Activated T-helper 1 cell treated with anti-CD3 and anti-CD28 coated beads, Interleukin-12 subunit alpha, Interleukin-12 subunit beta, Interleukin-2, Interleukin-4 antibody, amounts not matched to agents 30 ng/mL and 10 ng/mL and 1 ng/mL, durations not matched to agents 14 hours and 24 hours and 36 hours (primary cell): ENCODE measurements at places on chromosomes 3 and 15. TPM values are rescaled to one million over a fixed set of nuclear protein-coding genes. Genes with fewer than 3 reads are reported as not detected.

TRA2B gene
- total RNA-seq, result 279 and 312 TPM in 2 replicates

TOPAZ1 gene
- total RNA-seq, result not detected in 2 replicates

HIGD2B gene
- 0.29 TPM in 1 of 2 replicates, not detected in the other for total RNA-seq

ASB14 gene
- not detected in 2 replicates for total RNA-seq

DNA sequence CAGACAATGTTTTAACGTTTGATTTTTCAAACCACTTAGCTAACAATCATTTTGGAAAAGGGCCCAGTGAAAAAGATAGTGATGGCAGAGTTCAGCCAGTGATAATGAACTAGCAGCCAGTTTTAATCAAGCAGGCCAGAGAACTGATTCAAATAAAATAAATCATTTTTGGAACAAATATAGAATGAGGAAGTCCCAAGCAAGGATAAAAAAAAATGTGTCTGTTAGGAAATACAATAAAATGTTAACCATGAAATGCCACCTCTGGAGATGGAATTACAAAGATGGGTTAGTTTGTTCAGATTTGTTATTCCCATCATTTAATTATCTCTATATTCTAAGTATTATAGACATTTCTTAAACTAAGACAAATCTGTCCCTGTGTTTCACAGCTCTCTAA, 1.1 kb downstream of the HERC1 start:
- peaks cover 3% of the 10 kb centered on the region for H3K27me3 ChIP-seq
- peak overlapping the region; percentile 76 for H3K27ac ChIP-seq
- peak overlapping the region; percentile 91 for H3K4me3 ChIP-seq
- H3K36me3 ChIP-seq, result peaks cover 10% of the 10 kb centered on the region
- no peak for DNase-seq
- peaks cover 54% of the 10 kb centered on the region for H3K4me1 ChIP-seq

DNA sequence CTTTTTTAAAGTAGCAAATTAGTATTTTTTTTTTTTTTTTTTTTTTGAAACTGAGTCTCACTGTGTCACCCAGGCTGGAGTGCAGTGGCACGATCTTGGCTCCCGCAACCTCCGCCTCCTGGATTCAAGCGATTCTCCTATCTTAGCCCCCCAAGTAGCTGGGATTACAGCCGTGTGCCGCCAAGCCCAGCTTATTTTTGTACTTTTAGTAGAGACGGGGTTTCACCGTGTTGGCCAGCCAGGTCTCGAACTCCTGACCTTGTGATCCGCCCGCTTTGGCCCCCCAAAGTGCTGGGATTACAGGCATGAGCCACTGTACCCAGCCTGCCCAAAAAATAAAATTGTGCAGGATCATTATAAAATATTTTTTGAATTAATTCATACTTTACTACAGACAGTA, 272.2 kb upstream of the UBE2E1 start:
- no peaks in the 10 kb centered on the region for H3K27me3 ChIP-seq
- H3K27ac ChIP-seq, result no peak overlapping the region
- no peak overlapping the region for H3K4me3 ChIP-seq
- no peaks in the 10 kb centered on the region for H3K36me3 ChIP-seq

- H3K4me1 ChIP-seq, result peaks cover 2% of the 10 kb centered on the region
- H3K36me3 ChIP-seq, result peaks cover 2% of the 10 kb centered on the region
- no peak for DNase-seq
- peak overlapping the region; percentile 27 for H3K4me3 ChIP-seq
- no peak overlapping the region for H3K27ac ChIP-seq
- no peaks in the 10 kb centered on the region for H3K27me3 ChIP-seq
Measured at GRCh38 chr15:78065973-78066946, 11.3 kb downstream of the TBC1D2B start.

DNA sequence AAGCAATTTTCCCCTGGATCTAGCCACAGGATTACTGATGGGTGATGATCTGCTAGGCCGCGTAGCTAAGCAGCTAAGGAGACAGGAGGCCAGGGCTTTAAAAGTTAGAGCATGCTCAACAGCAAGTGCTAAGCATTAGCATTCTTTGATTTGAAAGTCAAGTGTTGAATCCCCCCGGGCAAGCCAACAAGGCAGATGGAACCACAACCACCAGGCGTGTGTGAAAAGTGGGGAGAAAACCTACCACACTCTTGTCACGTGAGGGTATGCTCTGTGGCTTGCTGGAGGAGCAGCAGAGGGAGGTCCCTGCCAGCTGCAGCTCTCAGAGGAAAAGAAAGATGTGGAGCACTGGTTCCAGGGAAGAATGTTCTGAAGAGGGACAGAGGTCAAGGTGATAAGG, 20.9 kb downstream of the SLC51A start:
- H3K36me3 ChIP-seq, result peaks cover 50% of the 10 kb centered on the region
- no peaks in the 10 kb centered on the region for H3K27me3 ChIP-seq
- peaks cover 18% of the 10 kb centered on the region for H3K4me1 ChIP-seq
- no peak for DNase-seq
- no peak overlapping the region for H3K4me3 ChIP-seq

DNA sequence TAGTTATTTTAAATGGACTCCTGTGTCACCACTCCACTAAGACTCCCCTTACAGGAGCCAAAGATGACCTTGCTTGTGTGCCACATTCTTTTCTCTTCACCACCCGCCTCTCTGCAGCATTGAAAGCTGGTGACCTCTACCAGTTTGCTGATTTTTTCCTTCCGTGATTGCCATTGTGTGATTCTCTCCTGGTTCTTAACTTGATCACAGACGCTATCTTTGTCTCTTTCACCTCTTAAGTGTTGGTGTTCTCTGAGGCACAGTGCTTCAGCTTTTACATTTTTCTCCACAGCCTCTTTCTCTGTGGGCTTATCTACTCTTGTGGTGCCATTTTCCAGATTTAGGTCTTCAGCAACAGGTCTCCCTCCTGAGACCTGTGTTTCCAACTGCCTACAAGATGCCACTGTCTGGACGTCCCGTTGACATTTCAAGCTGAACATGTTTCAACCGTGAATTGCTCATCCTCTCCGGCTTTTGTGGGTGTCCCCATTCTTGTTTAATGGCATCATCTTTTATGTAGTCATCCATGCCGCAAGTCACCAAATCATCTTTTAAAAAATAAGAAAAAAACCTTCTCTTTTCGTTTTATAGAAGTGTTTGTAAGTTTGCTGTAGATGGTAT, 26.5 kb downstream of the IQGAP1 start:
- no peak for DNase-seq
- H3K27me3 ChIP-seq, result no peaks in the 10 kb centered on the region
- peaks cover 83% of the 10 kb centered on the region for H3K4me1 ChIP-seq
- H3K4me3 ChIP-seq, result peak overlapping the region; percentile 58
- peaks cover 32% of the 10 kb centered on the region for H3K36me3 ChIP-seq

- no peak for DNase-seq
- no peak overlapping the region for H3K4me3 ChIP-seq
- peaks cover 76% of the 10 kb centered on the region for H3K36me3 ChIP-seq
- H3K27ac ChIP-seq, result peak overlapping the region; percentile 7
Measured at GRCh38 chr3:37324131-37324530, 149.7 kb upstream of the LRRFIP2 start.

DNA sequence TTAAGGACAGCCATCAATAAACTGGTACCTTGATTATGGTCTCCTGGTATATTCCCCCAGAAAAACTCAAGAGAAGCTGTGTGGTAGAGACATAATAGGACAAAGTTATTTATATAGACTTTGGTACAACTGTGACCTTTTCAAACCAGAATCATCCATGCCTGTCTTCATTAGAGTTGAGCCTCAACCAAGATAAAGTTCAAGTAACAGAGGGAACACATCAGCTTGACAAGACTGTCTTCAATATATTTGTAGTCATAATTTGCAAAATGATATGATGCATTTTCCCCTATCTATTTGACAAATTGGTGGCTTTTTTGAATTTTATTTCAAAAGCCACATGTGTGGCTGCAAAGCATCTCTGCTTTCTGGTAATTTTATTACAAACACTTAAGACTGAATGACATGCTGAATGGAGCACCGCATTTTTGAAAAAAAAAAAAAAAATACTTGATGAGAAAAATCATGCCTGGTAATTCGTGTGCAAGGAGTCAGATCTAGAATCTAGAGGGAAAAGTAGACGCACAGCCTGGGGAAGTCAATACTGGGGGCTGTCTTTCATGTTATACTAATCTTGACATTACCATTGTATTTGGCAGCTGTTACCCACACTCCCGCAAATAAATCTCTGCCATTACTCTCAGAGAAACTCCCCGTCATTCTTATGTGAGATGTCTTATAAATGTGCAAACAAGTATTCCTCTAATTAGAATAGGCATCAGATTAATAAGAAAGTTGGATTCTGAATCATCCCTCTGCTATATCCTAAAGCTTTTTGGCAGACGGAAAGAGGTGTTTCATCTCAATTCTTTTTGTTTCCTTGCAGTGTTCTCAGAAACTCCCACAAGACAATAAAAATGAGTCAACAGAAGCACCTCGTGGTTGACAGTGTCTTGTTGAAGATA, 554.8 kb upstream of the CBLB start:
- no peak for DNase-seq
- peak overlapping the region; percentile 90 for H3K27ac ChIP-seq
- peak overlapping the region; percentile 45 for H3K4me3 ChIP-seq
- H3K27me3 ChIP-seq, result no peaks in the 10 kb centered on the region
- H3K36me3 ChIP-seq, result peaks cover 23% of the 10 kb centered on the region
- H3K4me1 ChIP-seq, result peaks cover 50% of the 10 kb centered on the region

DNA sequence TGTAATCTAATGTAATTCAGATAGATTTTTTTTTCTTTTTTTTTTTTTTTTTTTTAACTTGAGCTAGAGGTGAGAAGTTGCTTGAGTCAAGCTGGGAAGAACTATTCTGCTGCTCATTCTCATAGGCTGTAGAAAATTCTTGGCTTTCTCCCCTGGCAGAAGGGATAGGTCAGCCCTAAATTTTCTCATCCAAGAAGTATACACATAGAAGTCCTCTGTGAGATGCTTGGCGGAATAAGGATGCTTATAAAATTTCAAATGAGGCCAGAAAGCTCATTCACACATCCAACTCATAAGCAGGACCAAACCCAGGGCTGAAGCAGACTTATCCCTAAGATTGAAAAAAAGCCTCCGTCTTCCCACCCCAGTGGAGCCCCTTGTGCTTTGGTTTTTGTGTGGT, 572.5 kb downstream of the SQOR start:
- H3K36me3 ChIP-seq, result no peaks in the 10 kb centered on the region
- H3K4me1 ChIP-seq, result no peaks in the 10 kb centered on the region
- no peaks in the 10 kb centered on the region for H3K27me3 ChIP-seq
- no peak for DNase-seq
